ENCODE measurements at places on chromosomes 5 and 9.

- no peak for DNase-seq
Observed at GRCh38 chr5:98503616-98504015, 269.8 kb upstream of the RGMB start.

DNA sequence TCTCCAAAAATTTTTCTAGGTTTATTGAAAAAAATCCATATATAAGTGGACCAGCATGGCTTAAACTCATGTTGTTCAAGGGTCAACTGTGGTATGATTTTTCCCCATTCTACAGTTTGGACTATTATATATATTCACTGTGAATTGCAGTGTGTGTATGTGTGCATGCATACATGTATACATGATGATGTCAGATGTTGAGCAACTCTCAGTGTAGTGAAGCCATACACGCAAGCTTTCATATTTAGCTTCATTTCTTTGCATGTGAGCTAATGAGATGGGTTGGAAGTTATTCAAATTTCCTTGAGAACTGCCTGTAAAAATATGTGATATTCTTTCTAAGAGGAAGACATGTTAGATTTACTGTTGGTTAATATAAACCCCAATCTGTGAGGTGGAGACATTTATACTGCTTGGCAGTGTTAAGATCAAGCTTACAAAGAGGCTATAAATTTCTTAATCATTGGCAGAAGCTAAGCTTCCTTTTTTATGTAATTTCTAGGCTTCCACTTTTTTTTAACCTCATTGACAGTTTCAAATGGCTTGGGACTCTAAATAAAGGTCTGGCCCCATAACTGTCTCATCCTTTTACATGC, 134.8 kb downstream of the GABRG2 start:
- DNase-seq: no peak

GRCh38 chr9:115943431-115944165, 210.0 kb upstream of the PAPPA start:
- no peak for DNase-seq

DNA sequence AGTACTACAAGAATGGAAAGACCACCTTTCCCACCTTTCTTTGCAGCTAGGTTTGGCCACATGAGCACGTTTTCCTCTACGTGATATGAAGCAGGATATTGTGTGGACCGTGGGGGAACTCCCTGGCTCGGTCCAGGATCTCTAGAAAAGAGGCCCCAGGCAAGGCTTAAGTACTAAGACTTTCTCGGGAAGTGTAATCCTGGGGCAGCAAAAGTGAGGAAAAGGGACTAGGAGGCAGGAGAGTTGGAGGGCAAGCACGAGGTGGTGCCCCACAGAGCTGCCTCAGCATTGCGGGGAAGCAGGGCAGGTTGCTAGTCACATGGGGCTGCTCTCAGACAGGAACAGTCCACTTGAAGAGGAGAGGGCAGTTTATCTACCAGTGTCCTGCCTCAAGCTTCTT, 235.1 kb downstream of the GADD45G start:
- no peak for DNase-seq

- no peak for DNase-seq
Observed at GRCh38 chr9:88716596-88717290, 181.8 kb downstream of the NXNL2 start.

DNA sequence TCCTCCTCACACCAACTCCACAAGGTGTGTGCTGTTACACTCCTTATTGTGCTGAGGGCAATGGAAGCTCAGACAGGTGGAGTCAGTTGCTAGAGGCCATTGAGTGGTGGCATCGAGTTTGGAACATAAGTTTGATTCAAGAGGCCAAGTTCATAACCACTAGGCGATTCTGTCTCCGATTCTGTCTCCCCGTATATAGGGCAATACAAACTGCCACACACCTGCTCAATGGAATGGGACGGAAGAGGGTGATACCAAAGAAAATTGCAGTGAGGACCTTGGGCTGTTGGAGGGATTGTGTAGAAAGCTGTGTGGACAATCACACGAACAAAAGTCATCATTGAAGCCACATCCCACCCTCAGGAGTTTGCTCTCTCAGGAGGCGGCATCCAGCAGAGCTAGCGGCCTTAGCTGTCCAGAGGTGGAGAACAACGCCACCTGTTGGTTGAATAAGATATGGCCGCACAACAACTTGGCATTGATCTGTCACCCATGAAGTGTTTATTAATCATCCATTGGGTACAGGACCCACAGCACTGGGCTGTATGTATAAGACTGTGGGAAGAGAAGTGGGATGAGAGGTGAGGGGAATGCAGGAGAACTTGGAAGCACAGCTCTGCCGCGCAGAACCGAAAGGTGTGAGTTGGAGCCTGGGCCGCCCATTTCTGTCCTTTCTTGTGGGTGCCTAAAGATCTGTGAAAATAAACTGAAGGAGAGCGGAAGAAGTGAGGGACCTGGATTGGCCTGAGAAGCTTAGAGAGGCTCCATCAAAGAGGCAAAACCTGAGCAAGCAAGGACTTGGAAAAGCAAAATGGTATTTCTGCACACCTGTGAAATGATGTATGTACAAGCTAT, 16.1 kb upstream of the NEUROG1 start:
- DNase-seq: no peak

DNA sequence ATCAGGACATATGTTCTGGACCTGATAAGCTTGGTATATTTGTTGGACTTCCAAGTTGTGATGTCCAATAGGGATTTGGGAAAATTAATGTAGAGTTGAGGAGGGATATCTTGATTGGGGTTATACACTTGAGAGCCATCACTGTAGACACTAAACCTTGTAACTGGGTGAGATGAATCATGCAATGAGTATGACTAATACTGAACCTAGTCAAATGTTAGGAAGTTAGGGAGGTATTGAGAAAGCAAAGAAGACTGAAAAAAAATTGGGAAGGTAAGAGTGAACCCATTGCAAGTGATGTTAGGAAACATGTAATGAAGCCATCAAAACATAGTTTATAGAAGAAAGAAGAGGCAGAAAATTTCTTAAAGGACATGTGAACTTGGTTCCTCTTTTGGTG, 668.4 kb upstream of the CDH9 start:
- no peak for DNase-seq

GRCh38 chr5:73352243-73352642, 96.3 kb downstream of the FOXD1 start:
- no peak for DNase-seq

- no peak for DNase-seq
Observed at GRCh38 chr5:139699351-139699750, 51.2 kb downstream of the CXXC5 start.

- DNase-seq: no peak
Observed at GRCh38 chr9:115957585-115957984, 196.0 kb upstream of the PAPPA start.

- DNase-seq: no peak
Observed at GRCh38 chr9:112820881-112821280, 69.8 kb downstream of the SLC46A2 start.

DNA sequence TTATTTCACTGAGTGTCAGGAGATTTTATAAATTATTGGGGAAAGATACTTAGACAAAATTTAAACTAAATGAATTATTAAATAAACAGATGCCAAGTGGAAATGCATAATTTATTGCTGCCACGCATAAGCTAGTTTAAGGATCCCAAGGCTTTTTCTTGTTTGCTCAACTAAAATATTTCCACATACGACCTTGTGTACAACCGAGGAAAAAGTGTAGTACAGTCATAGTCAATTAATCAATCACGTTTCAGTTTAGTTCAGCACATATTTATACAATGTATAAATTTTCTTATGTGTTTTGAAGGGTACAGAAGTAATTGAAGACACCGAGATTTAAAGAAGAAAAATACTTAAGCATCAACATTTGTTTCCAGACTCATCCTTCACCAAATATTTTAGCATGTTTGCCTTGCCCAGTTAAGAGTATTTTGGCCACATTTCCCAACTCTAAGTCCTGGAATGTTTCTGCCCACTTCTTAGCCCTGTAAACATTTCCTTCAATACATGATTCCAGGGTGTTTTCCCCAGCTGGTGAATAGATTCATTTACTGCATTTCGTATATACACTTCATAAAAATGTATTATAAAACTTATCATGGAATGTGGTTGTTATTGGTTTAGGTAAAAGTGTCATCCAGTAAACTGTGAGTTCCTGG, 652.9 kb downstream of the ELAVL2 start:
- no peak for DNase-seq

DNA sequence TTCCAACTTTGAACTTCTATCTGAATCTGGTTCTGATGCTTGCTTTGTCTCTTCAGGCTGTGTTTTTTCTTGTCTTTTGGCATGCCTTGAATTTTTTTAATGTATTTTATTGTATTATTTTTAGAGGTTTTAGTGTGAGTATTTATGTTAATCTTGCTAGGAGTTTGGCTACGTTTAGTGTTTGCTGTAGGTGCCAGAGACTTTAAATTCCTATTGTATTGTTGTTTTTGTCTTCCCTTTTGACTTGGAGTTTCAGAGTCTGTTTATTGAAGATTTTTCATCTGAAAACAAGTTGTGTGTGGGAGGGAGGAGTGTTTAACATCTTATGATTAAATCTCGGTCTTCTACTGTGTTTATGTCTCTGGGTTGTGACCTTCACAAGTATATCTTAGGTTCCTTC, 956.8 kb downstream of the TLE1 start:
- DNase-seq: no peak

DNA sequence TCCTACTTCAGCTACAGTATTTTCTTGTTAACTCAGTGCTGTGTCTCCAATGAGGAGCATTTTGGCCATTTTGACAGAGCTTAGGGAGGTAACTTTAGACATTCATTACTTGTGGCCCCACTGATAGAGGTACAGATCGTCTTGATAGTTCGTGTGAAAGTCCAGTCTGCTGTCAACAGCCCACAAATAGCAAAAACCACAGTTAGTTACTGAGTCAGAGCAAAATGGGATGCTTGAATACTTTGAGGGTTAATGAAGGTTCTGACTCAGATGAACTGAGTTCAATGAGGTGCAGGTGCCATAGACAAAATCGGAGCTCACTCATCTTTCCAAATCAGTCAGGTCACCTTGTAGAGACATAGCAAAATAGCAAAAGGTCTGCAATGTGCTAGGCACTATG, 163.1 kb upstream of the TLE4 start:
- DNase-seq: no peak

GRCh38 chr9:99967457-99967856, 61.0 kb downstream of the STX17 start:
- no peak for DNase-seq

DNA sequence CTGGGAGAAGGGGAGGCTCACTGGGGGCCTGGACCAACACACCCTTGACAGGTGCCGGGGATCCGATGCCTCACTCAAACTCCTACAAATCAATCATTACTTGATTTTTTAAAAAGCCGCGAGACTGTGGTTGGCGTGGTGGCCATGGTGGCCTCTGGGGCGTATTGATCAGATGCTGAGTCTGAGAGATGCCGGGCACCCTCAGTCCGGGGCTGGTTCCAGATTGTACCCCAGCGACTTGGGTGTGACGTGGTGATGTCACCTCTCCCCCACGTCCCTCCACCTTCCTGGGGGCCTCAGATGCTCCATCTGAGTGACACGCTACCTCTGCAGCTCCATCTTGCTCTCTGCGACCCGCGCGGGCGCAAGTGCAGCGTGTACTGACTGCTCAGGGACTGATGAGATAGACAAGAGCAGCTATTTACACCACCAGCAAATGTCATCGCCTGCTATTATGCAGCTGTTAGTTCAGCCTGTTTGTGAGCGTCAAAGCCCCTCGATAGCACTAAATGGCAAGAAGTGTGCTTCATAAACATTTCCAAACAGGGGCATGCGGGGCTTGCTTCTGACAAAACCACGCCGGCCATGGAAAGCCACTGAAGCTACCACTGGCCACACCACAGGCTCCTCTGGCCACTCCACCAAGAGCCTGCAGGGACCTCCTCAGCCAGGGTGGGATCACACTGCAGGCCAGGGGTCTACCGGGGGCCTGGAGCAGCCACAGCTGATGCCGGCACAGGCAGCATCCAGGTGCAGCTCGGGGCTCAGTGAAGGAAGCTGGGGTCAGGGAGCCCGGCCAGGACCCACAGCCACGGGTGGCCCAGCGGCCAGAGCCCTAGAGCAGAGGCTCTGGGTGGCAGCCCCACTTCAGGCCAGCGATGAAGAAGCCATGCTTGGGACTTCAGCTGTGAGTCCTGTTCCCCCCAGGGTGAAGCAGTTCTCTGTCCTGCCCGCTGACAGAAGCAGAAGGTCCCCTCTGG, 50.1 kb downstream of the SLC6A3 start:
- no peak for DNase-seq

DNA sequence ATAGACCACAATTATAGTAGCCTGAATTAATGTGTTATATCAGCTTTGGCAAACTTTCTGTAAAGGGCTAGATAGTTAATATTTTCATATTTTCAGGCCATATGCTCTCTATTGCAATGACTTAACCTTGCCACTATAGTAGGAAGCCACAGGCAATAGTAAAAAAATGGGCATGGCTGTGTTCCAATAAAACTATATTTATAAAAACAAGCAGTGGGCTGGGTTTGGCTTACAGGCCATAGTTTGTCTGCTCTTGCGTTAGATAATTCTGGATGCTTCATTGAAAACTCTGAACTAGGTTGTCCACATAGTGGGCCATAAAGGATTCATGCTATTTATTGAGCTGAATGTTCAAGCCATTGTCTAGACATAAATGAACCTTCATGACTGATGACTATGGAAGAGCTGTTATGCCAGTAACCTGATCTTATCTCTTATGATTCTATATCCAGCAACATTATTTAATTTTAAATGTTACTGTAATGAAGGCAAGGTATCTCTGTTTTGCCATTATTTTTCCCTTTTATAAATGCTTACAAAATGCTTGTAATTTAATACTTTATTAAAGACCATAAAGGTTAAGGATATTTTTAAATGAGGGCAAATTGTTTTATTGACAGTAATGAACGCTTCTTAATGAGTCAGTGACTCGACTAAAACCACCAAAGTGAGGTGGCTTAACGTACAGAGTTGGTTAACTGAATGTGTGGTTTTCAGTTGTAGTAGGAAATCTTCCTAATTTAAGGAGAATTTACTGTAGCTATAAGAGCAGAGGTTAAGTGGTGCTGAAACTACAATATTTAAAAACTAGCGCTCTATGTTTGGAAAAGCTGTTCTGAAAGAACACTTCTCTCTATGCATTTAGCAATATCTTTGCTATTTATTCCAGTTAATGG, 560.6 kb downstream of the PRR16 start:
- DNase-seq: no peak
